ENCODE measurements at places on chromosomes 5 and 9.

GRCh38 chr5:5788793-5789192 is 366.3 kb downstream of the ICE1 start:
- no peak for DNase-seq

DNA sequence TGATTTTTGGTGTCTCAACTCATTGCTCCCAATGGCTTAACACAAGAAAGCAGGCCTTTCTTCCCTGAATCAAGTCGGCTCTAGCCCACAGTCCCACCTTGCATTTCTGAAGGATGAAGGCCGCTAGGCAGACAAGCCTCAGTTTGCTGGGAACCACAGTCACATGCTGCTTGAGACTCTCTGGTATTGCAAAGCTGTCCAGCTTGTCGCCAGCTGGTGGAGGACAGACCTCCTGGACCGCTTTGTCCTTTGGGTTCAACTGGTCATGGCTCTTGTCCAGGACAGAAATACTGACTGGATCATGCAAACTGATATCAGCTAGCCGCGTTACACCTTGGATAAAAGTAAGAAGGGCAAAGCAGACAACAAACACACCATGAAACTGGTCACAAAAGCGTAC is 23.1 kb downstream of the DDX31 start:
- no peak for DNase-seq

- no peak for DNase-seq
Measured at GRCh38 chr9:19496321-19497050, 87.7 kb downstream of the ACER2 start.

DNA sequence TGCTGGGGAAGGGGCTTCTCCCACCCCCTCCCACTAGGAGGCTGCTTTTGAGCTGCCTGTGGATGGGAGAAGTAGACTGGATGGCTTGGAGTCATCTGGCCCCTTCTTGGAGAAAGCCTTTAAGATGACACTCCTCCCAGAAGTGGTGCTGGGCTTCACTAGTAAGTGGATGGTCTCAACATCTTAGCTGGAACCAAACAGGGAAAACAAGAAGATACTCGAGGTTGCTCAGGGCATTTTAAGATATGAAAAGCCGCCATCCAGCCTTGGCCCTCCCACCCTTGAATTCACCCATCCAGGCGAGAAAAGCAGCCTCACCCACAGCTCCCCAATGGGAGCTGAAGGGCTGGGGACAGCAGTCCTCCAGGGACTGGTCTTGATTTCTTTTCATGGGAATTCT is 7.8 kb upstream of the SMIM32 start:
- DNase-seq = no peak

DNA sequence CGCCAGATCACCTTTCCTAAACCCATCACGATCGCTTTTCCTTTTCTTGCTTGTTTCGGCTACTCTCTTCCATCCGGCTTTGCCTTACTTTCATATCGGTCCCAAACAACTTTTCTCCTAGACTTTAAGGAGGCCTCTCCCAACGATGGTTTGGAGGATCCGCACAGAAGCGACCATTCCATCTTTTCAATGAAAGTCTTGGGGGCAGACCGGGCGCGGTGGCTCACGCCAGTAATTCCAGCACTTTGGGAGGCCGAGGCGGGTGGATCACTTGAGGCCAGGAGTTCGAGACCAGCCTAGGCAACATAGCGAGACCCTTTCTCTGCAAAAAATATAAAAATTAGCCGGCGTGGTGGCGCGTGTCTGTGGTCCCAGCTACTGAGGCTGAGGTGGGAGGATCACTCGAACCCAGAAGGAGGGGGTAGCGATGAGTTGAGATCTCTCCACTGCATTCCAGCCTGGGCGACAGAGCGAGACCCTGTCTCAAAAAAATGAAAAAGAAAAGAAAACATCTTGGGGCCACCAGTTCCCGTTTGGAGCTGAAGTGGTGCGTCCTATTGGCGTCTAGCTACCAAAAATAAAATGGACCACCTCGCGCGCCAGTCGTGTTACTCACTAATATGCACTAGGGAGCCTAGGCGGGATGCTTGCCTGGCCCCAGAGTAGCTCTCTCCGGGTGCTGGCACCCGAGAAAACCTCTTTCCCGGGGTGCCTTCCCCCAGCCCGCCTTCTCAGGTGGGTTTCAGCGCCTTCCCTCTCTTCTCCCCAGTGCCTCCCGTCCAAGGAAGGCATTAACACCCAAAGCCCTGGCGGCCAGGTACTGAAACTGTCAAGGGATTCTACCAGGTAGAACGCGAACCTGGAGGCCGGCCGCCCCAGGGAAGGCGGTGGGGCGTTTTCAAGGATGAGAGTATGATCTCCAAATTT is 800 bp upstream of the AP3B1 start:
- no peak for DNase-seq

DNA sequence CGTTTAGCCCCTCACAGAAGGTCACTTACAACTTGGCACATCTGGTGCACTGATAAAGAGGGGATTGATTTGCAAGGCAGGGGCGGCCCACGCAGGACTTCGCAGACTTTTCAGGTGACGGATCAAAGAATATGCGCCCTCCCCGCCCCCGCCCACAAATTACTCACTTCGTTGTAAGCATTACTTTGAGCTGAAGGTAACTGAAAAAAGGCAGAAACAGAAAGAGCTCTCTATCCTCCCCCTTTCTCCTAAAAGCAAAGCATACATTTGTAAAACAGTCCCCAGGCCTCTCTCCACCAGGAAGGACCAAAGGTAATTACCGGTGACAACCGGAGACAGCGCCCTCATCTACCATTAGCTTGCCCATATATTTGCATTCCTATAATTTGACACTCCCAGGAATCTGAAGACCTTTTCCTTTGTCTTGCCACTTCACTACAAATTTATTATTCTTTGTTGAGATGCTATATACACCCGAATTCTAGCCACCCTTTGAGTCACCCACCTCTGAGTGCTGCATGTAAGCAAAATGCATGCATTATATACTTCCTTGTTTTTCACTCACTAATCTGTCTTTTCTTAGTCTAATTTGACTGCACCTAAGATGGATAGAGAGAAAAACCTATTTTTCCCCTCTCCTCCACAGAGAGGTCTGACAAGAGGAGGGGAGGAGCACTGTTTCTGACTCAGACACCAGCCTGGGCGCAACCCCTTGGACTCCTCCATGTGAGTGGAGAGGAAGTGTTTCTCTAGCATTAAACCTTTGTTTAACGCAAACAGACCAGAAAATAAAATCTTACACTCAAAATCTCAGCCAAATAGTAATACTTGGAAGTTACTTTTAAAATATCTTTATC is 74.7 kb upstream of the SPIN1 start:
- DNase-seq = no peak

DNA sequence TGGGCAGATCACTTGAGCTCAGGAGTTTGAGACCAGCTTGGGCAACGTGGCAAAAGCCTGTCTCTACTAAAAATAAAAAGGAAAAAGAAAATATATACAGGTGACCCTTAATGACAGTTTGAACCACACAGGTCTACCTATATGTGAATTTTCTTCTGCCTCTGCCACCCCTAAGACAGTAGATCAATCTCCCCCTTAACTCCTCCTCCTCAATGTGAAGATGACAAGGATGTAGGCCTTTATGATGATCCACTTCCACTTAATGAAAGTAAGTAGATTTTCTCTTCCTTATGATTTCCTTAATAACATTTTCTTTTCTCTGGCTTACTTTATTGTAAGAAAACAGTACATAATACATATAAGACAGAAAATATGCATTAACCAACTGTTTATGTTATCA is 3.4 kb downstream of the AKNA start:
- DNase-seq = no peak

DNA sequence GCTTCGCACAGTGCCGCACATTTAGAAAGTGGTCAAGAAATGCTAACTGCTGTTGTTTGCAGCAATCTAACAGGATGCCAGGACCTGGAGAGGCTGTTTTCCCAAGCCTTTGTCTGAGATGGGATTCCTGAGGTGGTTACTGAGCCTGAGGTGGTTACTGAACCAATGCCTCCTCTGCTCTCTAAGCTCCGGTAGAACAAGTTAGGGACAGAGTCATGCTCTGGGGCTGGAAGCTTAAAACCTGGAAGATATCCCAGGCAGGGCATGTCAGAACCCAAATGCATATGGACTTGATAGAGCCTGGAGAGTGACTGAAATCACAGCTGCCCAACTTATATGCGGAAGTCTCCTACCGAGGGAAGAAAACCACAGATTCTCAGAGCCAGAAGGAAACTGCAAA is 46.5 kb upstream of the FAT2 start:
- DNase-seq = no peak
